ENCODE measurements at places on chromosomes 2 and 18.

DNA sequence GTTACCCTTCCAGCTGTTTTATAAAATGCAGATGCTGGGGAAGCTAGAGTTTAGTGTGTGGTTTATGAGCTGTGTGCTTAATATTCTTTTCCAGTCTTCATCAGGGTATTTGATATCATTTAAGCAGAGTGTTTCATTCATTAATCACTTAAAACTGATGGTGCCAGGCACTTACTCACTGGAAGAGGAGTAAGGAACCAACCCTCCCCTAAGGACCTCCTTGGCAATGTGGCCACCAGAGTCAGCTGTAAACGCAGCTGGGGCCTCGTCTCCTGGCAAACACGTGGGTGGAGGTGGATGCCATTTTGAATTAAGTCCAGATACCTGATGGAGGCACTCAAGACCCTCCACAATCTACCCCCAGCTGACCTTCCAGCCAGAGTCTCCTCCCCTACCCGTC, 331.6 kb downstream of the CLIP4 start:
- no peak for DNase-seq

DNA sequence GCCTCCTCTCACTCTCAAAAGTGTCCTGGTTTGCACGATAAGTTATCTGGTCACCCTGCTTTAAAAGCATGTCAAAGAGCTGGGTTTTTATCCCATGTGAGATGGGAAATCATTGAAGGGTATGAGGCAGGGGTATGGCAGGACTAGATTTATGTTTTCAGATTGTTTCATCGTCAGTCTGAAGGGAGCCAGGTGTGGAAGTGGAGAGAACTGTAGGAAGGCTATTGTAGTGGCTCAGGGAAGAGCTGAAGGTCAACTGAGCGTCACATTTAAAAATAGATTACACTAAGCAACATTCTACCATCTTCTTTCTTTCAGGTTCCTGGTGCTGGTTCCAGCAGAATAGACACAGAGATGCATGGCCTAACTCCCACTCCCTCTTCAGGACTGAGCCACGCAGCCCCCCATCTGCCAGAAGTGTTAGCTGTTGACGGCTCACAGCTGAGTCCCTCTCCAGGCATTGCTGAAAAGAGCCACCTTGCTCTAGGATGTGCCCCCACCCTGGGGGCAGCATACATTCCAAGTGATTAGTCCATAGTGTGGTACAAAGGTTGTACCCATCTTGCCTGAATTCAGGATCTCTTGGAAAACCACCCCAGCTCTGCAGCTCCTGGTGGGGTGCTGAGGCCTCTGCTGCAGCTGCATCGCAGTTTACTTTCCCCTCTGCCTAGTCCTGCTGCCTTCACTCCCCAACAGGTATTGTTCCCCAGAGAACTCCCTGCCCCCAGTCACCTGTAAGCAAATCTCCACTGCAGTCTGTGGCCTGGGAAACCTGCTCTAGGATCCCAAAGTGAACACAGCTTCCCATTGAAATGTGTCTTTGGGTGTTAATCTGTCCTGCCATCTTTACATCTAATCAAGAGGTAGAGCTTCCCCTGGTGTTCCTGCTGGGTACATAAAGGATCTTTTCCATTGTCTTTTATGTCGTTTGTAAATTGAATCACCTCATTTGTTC, 79.5 kb upstream of the KLF7 start:
- DNase-seq = no peak

DNA sequence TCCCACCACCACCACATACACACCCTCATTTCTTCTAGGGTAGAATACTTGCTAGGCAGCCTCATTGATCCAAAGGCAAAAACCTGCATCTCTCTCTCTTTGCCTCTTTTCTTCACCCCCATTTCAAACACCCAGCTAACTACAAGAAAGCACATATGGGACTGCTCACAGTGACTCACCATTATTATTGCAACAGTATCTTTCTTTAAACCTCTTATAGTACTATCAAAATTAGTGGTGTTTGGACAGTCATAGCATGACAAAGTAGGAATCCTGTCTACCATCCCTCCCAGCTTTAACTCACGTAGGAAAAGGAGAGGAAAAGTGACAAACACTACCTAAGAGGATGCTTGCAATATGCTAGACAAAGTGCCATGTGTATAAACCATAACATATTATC, 422.5 kb upstream of the CRIM1 start:
- no peak for DNase-seq

- DNase-seq = no peak
Measured at GRCh38 chr2:42139101-42139500, 30.1 kb upstream of the EML4 start.

DNA sequence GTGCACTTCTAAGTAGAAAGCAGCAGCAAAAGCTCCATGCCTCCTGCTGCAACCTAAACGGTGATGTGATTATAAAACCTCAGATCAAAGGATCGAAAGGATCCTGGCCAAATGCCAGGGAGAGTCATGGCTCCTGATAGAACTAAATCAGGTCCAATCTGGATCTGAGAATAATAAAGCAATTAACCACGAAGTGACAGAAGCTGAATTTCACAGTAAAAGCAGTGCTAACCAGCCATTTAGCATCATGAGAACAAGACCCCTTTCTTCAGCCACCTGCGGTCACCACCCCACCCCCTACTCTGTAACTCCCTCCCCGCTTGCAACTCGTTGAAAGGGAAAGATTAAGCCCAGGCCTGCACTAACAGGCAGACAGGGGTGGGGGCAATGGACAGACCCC, 748.7 kb downstream of the BCL11A start:
- DNase-seq = no peak

DNA sequence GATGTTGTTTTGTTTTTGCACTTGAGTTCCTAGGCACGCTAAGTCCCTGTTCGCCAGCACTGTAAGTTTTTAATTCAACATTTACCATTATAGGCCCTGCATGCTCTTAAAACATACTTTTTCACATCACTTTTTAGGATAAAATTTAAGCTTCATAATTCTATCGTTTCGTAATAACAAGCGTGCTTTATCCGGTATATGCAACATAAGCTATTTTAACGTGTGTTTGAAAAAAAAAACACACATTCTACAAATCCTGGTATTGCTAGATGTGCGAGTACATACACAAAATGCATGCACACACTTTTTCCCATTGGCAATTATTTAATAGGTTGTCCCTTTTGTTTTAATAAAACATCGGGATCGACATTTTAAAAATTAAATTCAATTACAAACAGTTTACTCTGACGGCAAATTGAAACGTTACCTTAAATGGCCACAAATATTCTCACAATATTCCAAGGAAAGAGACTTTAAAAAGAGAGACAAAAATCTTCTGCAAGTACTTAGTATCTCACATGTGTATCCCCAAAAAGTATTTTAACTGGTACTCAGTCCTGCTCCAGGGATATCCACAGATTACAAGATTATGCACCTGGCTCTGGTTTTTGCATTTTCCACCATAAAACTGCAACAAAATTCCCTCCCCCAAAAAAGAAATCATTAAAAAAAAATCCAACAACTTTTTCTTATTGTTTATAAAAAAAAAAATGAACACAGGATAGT, 1.0 kb upstream of the TCF4 start:
- DNase-seq = no peak

- DNase-seq = no peak
Measured at GRCh38 chr18:74284191-74284979, 7.4 kb downstream of the CYB5A start.

- no peak for DNase-seq
Measured at GRCh38 chr2:64952511-64953482, 36.4 kb upstream of the SLC1A4 start.

- DNase-seq = no peak
Measured at GRCh38 chr2:235495373-235496238, 1.8 kb downstream of the AGAP1 start.

DNA sequence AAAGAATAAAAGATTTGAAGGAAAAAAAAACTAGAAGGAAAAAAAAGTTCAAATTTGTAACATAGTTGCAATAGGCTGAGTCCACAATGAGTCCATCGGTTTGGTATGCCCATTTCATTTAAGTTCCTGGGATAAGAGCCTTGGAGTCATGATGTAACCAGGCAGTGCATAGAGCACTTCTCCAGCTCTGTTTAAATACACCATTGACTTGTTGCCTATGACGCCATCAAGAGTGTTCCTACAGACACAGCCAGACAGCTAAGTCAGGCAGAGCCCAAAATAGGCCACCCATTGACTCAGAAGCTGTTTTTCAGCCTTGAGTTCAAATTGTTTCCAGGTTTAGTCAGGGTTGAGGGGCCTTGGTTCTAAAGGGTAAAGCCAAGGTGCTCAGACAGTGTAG, 44.9 kb downstream of the SOCS6 start:
- no peak for DNase-seq

DNA sequence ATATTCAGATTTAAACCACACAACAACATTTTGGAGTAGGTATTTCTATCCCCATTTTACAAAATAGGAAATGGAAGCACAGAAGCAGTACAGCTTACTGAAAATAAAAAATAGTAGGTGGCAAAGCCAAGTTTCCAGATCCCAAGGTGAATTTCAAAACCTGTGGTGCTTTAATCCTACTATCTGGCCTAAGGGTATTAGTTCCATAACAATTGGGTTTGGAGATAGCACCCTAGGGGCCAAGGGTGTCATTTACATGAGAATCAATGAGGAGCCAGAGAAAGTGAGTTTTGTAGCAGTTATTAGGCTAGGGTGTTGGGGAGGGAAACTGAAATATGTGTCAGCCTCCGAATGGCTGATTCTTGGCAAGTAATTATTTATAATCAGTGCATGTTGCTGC, 24.9 kb downstream of the OSBPL6 start:
- no peak for DNase-seq

GRCh38 chr18:9918016-9918680, 4.3 kb downstream of the VAPA start:
- DNase-seq = no peak

DNA sequence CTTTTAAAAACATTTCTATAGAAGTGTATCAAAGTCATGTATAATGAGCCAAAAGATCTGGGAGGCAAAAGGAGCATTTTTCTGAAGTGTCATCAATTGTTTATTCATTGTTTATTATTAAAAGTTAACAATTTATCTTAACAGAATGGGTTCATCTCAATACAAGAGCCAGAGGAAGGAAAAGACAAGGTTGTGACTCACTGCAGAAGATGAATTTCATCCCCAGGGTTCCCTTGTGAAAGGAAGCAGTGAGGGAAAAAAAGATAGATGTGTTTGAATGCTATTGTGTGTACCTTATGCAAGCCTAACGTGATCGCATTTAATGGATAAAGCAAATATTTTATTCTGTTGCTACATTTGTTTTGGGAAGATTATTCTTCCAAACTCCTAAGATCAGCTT, 286.3 kb downstream of the PIEZO2 start:
- no peak for DNase-seq

DNA sequence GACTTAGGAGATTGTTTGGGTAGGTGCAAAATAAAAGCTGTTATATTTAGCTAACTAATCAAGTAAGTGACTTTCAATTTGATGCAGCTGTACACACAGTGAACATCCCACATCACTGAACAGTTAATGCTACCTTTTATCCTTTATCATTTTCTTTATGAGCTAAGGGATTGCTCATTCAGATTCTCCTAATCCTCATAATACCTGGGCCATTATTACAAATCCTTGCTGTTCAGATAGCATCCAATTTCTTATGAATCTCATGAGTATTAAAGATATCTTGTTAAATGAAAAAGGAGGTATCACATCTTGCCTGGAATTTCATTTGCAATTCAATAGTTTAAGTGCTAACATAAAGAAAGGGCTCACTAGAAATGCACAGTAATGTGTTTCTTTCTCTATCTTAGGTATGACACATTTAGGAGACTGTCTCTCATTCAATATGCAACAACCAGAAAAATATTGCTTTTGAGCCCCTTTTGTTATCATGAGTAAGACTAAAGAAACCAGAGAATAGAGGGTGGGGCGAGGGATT, 918.5 kb downstream of the CBLN2 start:
- DNase-seq = no peak

GRCh38 chr2:55027226-55027625, 23.0 kb downstream of the RTN4 start:
- DNase-seq = no peak

GRCh38 chr2:124999906-125000305, 974.8 kb downstream of the CNTNAP5 start:
- DNase-seq = no peak

DNA sequence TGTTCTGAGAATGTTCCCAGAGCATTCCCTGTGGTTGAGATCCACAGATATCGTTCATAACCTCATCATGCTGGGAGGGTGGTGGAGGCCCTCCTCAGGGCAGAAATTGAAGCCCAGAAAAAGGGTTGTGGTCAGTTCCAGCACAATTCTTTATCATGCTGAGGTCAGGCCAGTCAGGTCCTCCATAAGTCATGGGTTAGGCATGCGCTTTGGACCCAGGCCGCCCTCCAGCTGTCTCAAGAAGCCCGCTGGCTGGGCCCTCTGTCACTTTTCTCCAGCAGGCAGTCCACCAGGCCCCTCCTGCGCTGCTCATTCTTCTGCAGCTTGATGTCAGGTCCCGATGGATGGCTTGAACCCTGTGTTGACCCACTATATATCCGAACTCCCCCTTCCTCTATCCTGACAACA, 151.1 kb upstream of the NT5C1B start:
- no peak for DNase-seq

- DNase-seq = no peak
Measured at GRCh38 chr2:163191372-163191771, 352.8 kb upstream of the KCNH7 start.

GRCh38 chr2:189022053-189022481, 47.9 kb downstream of the COL3A1 start:
- no peak for DNase-seq

- DNase-seq = no peak
Measured at GRCh38 chr18:55833543-55833942, 245.6 kb upstream of the TCF4 start.

- no peak for DNase-seq
Measured at GRCh38 chr2:46487667-46488335, 8.4 kb downstream of the TMEM247 start.

- no peak for DNase-seq
Measured at GRCh38 chr18:30632071-30632698, 410.4 kb downstream of the DSC3 start.

- no peak for DNase-seq
Measured at GRCh38 chr2:196331143-196331542, 159.8 kb upstream of the STK17B start.

All from activated naive CD4-positive, alpha-beta T cell treated with Interleukin-2 at 50 U/mL for 16 hours (primary cell).